Activated naive CD8-positive, alpha-beta T cell treated with anti-CD3 and anti-CD28 coated beads, Interleukin-2, amount 50 U/mL, for 16 hours (primary cell): ENCODE measurements at places on chromosomes 7 and 10.

- no peak for DNase-seq
Measured at GRCh38 chr7:6168477-6168868, 104.0 kb downstream of the CYTH3 start.

DNA sequence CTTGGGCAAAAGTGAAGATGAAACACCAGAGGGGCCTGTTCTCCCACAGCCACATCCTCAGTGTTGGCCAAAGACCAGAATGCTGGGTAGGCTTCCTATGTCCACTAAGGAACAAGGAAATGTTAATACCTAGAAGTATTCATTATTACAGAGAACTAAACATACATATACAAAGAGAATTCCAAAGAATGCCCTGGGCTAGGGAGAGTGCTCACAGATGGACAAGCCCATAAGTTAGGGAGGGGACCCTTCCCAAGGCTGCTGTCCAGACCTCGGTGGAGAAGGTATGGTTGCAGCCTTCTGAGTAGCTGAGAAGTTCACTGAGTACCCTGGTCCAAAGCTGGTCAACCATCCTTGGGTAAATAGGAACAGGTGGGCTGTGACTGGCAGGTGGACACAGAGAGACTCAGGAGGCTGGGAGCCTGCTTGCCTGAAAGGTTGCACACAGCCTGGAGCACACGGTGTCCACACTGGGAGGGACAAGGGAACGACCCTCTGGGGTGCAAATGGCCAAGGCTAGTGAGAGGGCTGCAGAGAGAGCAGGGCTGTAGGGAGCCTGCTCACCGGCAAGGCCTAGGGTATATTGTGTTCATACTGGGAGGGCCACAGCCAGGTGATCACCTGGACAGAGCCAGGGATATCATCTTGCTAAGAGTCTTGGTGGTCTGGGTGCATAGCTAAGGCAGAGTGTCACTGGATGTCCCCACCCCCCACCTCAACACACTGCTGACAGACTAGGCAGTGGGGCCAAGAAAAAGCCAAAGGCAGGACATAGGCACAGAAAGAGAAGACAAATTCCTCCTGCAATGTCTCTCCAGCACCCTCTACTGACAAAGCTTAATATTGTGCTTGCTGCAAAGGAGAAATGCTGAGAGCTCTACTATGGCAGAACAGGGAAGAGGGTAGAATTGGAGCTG is 40.3 kb downstream of the CPVL start:
- no peak for DNase-seq

DNA sequence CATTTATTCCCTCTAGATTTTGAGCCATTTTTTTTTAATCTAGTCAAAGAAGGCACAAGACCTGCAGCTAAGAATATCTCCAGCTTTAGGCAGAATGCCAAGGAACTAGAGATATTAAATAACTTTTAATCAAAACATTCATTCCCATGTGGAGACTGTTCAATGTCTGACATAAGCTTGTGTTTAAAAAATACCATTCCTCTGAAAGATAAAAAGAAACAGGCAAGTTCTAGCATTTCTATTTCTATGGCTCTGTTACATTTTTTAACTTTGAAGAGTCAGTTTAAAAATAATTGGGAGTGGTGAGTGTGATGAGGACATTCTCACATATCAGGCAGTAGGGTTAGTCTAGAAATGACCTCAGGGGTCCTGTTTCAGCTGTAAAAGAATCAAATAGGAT is 48.0 kb downstream of the RHOBTB1 start:
- DNase-seq, result no peak

- DNase-seq, result no peak
Measured at GRCh38 chr7:47956220-47956619, 8.0 kb upstream of the PKD1L1 start.

DNA sequence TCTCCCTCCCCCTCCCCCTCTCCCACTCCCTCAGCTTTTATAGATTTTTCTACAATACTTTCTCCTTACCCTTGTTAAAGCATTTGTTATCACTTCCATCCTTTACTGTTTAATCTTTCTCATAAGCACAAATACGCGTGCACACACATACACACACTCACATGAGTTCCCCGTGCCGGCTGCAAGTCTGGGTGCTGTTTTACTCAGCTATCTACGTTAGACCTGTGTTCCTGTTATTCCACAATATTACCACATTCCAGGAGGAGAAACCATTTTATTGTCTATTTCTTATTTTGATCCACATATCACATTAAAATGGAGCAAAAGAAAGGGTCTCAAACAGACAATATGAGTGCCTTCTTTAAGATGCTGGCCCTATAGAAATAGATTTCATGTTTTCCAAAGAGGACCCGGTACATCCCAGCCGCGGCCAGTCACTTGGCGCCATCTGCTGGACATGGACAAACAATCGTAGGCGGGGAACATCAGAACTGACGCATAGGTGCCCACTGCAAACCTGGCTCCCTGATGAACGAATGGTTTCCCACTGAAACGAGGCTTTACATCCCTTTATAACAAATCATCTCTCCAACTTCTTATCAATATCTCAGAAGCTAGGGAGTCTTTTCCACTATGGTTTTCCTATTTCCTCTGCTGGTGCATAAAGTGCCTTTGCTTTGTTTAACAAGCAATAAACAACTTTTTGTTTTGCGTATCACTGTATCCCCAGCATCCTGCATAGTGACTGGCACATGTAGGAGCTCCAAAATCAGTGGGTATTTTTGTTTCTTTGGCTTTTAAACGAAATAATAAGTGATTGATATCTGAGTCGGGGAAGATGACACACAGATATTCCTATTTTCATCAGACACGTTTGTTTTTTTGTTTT is 25.2 kb upstream of the OPTN start:
- DNase-seq, result no peak

DNA sequence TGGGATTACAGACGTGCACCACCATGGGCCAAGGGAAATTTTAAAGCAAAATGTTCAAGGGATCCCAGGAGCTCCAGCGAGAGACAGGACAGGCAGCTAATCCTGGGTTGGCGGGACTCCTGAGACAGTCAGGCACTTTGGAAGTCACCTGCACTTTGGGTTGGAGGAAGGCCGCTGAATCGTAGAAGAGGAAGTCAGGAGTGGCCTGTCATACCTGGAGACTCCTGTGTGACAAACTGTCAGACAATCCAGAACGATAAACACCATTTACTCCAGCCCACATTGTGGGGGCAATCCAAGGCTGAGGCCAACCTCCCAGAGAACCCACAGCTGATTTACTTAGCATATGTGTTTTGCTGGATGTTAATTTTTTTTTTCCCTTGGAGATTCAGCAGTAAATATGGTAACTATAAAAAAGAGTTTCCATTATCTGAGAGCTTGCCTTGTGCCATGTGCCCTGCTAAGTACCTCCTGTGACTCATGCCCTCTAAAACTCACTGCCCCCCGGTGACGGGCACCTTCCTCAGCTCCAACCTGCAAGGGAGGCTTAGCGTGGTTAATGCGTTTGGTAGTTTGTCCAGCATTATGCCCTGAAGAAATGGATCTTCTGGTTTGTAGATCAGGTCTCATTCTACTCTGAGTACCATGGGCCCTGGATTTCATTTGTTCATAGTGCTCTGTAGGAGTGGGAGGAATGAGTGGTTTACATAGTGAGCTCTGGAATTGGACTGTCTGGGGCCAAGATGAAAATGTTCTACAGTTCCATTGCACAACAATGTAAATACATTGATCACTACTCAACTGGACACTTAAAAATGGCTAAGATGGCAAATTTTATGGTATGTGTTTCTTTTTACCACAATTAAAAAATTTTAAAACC is 50.9 kb downstream of the ICA1 start:
- no peak for DNase-seq

DNA sequence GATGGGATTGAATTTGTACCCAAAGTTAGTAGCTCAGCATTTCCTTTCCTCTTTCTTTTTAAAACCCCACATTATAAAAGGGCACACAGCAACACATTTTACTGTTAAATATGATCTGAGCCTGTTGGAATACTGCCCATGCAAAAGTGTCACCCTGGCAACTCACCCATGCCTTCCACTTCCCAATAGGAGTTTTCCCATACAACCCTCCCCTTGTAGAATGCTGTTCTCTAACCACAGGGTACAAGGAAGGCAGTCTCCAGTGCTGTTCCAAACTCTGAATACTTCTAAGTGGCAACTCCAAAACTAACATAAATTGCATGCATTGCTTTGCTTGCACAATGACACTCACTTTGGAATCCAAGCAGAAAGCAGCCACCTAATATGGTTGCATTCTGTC is 60.8 kb downstream of the NRCAM start:
- no peak for DNase-seq

DNA sequence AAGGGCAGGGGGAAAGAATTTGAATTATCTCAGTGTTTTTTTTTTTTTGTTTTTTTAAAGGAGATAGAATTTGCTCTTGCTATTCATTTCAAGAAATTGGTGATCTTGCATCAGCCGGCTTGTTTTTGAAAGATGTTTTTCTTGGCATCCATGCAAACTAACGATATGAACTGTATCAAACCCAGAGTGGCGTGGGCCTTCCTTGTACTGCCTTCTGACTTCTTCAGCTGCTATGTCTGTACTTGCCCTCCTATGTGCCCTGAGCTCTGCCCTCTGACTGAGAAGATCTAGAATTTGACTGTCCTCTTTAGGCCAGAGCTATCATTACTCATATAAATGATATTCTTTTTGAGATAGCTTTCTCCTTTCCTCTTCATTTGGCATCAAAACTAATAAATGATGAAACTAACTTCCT is 183.1 kb downstream of the EXOC4 start:
- no peak for DNase-seq

- no peak for DNase-seq
Measured at GRCh38 chr10:80281784-80282765, 7.4 kb downstream of the MAT1A start.

- DNase-seq, result no peak
Measured at GRCh38 chr7:70579397-70580097, 552.4 kb upstream of the GALNT17 start.

GRCh38 chr7:105916603-105917002 is 40.2 kb upstream of the ATXN7L1 start:
- no peak for DNase-seq

DNA sequence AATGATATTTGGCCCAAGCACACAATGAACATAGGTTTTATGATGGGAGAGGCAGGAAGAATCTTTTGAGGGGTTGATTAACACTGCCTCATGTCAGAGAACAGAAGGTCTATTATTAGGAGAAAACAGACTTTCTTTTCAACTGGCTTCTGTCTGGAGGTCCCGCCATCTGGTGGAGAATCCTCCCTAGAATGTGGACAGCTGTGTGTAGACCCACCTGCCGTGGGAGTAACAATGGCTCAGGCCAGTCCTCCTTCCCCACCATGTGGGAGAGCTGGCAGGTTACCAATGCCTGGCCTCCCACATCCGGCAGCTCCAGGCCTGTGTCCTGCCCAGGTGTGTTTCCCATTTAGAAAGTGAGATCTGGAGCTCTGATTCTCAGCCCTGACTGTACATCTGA is 70.4 kb upstream of the AOAH start:
- DNase-seq, result no peak

- DNase-seq, result no peak
Measured at GRCh38 chr10:33211106-33211878, 123.2 kb downstream of the NRP1 start.

DNA sequence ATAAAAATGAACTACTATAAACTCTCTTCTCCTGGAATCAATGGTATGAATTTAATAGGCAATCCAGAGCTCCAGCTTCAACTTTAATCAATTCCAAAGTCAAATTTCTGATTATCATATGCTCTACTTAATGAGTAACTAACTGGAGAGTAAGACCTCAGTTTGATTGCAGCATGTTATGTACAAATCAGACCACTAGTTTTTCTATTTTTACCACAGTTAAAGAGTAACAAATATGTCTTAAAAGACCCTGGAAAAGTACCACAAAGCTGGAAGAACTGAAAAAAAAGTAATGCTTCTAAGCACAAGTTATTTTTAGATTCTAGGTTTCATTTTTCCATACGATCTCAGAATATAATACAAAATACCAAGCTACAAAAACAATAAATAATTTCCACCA is 56.0 kb upstream of the TNKS2 start:
- no peak for DNase-seq

GRCh38 chr7:94513565-94513860 is 3.9 kb downstream of the CASD1 start:
- no peak for DNase-seq

DNA sequence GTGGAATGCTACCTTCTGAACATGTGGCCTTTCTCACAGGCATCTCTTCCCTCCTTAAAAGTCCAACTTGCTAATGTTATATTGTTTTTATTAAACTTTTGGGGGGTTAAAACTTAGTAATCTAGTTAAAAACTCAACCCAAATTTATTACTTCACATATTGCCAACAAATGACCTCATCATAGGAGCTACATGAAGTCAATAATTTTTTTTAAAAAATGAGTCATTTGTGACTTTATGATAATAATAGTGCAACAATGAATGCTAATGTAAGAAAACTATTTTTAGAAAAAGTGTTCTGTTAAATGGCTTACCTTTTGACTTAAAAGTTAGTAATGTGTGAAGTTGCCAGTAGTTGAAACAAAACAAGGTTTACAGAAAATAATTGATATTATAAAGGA is 325.9 kb upstream of the FZD1 start:
- no peak for DNase-seq

DNA sequence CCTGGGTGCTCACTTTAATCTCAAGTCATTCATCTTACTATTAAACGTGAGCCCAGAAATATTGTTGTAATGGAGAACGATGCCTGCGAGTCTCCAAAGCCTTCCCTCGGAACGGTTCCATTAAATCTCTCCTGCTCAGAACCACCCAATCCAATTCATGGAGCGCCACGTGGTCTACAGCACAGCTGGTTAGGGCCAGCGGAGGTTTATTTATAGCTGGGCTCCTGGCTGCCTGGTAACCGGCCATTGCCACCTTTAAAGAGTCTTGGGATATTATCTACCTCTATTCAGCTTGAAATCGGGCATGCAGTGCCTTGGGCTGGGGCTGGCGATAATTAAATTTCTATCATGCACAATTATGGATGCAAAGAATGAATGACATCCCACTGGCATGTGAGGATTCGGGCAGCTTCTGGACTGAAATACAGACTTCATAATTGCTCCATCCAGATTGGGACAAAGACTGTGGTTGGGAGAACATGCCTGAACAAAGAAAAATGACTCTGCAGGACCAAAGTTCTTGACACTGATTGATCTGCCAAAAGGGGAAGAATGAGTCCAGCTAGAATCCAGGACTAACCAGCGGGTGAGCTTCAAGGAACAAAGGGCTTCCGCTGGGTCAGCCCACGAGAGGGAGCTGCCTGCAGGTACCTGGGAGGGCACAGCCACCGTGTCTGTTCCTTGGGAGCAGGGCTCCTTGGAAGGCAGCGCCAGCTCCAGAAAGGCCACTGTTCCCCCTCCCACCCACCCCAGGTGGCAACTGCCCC is 7.3 kb downstream of the FAM20C start:
- DNase-seq, result no peak

DNA sequence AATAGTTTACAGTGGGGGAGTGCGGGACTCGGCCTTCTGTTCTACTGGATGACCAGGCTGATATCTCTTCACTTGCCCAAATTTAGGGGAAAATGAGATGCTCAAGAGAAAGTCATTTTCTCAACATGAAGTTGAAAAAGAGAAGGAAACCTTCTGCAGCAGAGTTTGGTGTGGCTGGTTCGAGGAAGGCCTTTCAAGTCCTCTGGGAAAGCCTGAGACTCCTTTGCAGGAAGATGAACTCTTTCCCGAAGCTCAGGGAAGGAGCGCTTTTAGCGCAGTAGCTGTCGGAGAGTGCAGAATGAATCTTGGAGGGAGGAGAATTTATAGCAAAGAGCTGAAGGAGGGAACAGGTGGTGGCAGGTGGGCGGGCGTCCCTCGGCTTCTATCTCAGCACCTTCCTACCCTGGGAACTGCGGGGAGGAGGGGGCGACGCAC is at the start of gene ATOH7:
TSS of gene ATOH7 (minus strand) at position 297 of the 435 bp plus-strand sequence. CDS start 436 bp downstream, outside the sequence.
- DNase-seq, result no peak

GRCh38 chr7:148695953-148696352 is 2.8 kb upstream of the CUL1 start:
- DNase-seq, result no peak
